ENCODE measurements at places on chromosomes 6 and 20.

DNA sequence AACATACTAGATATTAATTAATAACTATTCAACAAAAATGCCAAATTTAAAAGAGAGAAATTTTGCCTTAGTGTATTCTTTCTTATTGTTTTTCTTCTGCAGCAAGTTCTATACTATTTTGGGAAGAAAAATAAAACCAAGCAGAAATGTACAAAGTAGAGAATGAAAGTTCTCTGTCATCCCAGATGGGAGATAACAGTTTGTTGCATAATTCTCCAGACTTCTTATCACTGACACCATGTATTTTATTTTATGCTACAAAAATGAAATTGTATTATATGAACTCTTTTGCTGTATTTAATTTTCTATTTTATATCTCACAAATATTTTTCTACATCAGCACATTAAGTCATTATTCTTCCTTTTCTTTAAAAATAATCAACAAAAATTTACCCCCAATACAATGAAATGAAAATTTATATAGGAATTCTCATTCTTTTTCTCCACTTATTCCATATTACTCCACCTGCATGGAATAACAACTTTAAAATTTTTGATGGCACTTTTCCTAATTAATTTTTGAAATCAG lies 18.2 kb downstream of the TMEM244 start:
- DNase-seq, result no peak

- DNase-seq, result no peak
Measured at GRCh38 chr6:30997301-30997700, 13.0 kb upstream of the MUC22 start.

- no peak for DNase-seq
Measured at GRCh38 chr6:116500969-116501433, 10.4 kb upstream of the CALHM5 start.

DNA sequence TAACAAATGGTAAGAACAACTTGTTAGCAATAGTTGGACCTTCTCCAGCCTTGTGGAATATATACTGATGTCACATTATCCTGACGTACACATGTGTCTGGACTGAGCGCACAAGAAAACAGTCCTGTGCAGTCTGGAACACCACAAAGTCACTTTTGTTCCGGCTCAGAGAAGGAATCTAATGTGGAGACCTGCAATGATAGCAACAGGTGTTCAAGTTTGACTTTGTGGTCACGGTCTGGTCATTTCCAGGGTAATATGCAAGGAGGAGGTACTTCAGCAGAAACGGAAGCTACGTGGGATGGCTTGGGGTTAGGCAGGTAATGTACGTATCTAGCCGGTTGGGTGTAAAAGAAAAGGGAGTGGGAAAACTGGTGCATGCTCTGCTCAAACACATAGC lies 687.2 kb upstream of the AGPAT4 start:
- DNase-seq, result no peak

GRCh38 chr20:42844751-42845150 lies 345.0 kb downstream of the PTPRT start:
- DNase-seq, result no peak
